ENCODE measurements at places on chromosomes 16 and 17. TPM values are rescaled to one million over a fixed set of nuclear protein-coding genes. Genes with fewer than 3 reads are reported as not detected.

Gene SEPTIN12
- not detected for total RNA-seq

Gene TNFSF13
- total RNA-seq = 0.38 TPM

Gene ZMYND15
- under 0.01 TPM for total RNA-seq

Gene SLC5A10
- total RNA-seq = not detected

Gene HIC1
- total RNA-seq = 67.1 TPM

Gene TMEM238L
- total RNA-seq = not detected

Gene GAS2L2
- not detected for total RNA-seq

Gene NGFR
- total RNA-seq = 0.28 TPM

Gene PIMREG
- 34.7 TPM for total RNA-seq

Gene CMTM3
- 7.6 TPM for total RNA-seq

Gene IGF2BP1
- total RNA-seq = 0.85 TPM
